ENCODE measurements at places on chromosomes 13 and 19. TPM values are rescaled to one million over a fixed set of nuclear protein-coding genes. Genes with fewer than 3 reads are reported as not detected.
A peak's percentile ranks its signal among the peaks of the same experiment; 100 is the strongest.

The ZNF625 gene
- 7.2 TPM for total RNA-seq

The PTPRH gene
- 0.53 TPM for total RNA-seq

The RBM42 gene
- 113 TPM for total RNA-seq

The PRR36 gene
- total RNA-seq = 0.07 TPM

The MARCHF2 gene
- total RNA-seq = 24.9 TPM

The MAP1S gene
- total RNA-seq = 64.4 TPM

The APOC4 gene
- not detected for total RNA-seq

The ZNF558 gene
- total RNA-seq = 10.9 TPM

The PNMA8A gene
- total RNA-seq = 13.2 TPM

The NCAN gene
- not detected for total RNA-seq

The MZT1 gene
- 20.0 TPM for total RNA-seq

DNA sequence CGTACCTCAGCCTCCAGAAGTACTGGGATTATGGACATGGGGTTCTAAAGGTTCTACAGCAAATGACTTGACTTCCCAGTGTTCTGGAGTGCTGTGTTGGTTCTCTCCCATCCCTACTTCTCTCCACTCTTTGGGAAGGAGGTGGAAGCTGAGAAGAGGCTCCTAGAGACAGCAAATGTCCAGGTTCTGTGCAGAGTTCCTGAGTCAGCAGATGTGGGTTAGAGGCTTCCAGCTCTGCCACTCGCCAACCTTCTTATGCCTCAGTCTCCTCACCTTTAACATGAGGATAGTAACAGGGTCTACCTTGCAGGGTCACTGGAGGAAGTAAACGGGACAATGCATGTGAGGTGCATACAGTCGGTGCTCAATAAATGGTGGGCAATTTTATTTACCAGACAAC, 80.5 kb upstream of the VSTM2B start:
- peaks cover 5% of the 10 kb centered on the region for H3K36me3 ChIP-seq
- H3K27me3 ChIP-seq = peaks cover 1% of the 10 kb centered on the region
- no peak overlapping the region for H3K27ac ChIP-seq
- no peaks in the 10 kb centered on the region for H3K4me1 ChIP-seq
- no peak overlapping the region for H3K4me3 ChIP-seq
- DNase-seq = no peak

DNA sequence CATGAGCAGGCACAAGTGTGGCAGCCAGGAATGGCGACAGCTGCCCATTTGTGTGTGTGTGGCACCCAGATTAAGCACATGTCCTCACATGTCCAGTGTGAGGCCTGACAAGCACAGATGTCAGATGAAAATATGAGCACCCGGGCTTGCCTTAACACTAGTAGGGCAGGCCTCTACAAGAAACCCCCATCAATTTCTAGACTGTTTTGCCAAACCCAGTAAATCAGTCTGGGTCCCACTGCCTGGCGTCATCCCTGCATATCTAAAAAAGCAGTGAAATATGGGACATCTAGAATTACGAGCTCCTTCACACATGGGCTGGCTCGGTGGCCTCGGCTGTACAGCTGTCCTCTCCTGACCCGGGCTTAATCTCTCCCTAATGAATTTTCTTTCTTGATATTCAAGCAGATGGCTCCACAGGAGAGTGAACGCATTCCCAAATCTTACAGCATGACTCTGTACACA, 432.7 kb downstream of the FOXO1 start:
- DNase-seq = no peak
- peaks cover 3% of the 10 kb centered on the region for H3K27me3 ChIP-seq
- H3K36me3 ChIP-seq = no peaks in the 10 kb centered on the region
- H3K4me1 ChIP-seq = no peaks in the 10 kb centered on the region
- no peak overlapping the region for H3K4me3 ChIP-seq
- no peak overlapping the region for H3K27ac ChIP-seq

DNA sequence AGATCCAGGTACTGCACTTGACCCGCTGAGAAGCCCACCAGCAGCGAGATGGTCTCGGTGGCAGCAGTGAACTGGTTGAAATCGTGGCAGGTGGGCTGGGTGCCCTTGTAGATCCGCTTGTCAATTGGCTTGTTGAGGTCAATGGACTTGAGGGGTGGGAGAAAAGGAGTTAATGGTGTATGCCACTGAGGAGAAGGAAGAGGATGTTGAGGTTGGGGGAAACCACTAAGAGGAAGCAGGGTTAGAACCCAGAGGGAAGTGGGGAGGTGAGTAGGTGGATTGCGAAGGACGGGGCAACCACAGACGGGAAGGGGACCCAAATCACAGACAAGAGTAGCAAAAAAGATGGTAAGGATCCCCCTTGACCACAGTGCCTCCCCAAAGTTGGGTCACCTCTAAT, 1.7 kb downstream of the DMWD start:
- H3K4me3 ChIP-seq = peak overlapping the region; percentile 99
- H3K27me3 ChIP-seq = peaks cover 2% of the 10 kb centered on the region
- no peak for DNase-seq

- peak overlapping the region; percentile 97 for H3K4me3 ChIP-seq
- peaks cover 24% of the 10 kb centered on the region for H3K4me1 ChIP-seq
- DNase-seq = no peak
- H3K36me3 ChIP-seq = peaks cover 13% of the 10 kb centered on the region
- H3K27me3 ChIP-seq = peaks cover 6% of the 10 kb centered on the region
- peak overlapping the region; percentile 98 for H3K27ac ChIP-seq
Observed at GRCh38 chr19:7942981-7943443, 454 bp downstream of the TIMM44 start.

DNA sequence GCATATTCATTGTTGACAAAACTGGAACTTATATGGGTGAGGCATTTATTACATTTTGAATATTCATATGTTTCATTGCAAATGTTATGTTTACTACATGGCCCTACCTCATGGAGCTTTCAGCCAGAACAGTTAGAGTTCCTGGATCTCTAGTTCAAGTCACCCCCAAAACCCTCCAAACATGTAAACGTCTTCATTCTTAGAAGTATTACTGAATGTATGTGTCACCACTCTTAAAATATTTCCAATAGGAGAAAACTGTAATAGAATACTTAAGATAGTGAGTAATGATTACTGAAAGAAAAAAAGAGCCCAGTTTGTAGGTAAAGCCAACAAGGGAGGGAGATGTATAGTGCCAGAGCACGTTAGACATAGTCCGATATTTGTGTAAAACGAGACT, 23.5 kb downstream of the URI1 start:
- peak overlapping the region; percentile 77 for H3K27ac ChIP-seq
- peak; percentile 59 for DNase-seq
- H3K36me3 ChIP-seq = peaks cover 5% of the 10 kb centered on the region
- peak overlapping the region; percentile 79 for H3K4me3 ChIP-seq

DNA sequence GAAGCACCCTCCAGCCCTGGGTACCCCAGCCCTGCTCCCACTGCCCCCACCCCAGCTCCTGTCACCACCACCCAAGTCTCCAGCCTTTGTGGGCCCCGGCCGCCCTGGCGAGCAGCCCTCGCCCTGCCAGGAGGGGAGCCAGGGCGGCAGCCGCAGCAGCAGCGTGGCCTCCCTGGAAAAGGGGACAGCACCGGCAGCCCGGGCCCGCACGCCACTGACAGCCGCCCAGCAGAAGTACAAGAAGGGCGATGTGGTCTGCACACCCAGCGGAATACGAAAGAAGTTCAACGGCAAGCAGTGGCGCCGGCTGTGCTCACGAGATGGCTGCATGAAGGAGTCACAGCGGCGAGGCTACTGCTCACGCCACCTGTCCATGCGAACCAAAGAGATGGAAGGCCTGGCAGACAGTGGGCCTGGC, 3.9 kb downstream of the CIC start:
- H3K27me3 ChIP-seq = peaks cover 9% of the 10 kb centered on the region
- H3K4me3 ChIP-seq = no peak overlapping the region
- peaks cover 55% of the 10 kb centered on the region for H3K4me1 ChIP-seq

DNA sequence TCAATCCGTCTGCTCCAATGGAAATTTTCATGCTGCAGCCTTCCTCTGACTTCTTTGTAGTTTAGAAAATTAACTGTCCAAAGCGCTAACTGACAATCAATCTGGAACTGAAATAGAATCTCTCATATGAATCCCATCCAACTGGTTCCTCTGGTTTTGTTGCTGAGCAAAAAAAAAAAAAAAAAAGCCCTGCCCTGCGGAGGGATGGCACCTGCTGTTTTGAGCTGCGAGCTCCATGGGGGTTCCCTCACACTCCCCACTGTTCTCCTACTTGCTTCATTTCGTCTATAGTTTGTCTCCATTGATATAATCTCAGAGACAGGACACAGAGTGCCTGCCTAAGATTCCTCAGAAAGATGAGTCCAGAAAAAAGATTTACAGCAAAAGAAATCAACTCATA, 33.4 kb downstream of the FAAP24 start:
- no peak overlapping the region for H3K4me3 ChIP-seq
- H3K27me3 ChIP-seq = no peaks in the 10 kb centered on the region
- no peak for DNase-seq
- 0 out of 2 replicates have a peak, but pooled peaks cover 5% of the 10 kb centered on the region for H3K36me3 ChIP-seq
- no peaks in the 10 kb centered on the region for H3K4me1 ChIP-seq
- H3K27ac ChIP-seq = no peak overlapping the region

GRCh38 chr13:33109801-33110200, 93.6 kb downstream of the KL start:
- peaks cover 86% of the 10 kb centered on the region for H3K36me3 ChIP-seq
- H3K27me3 ChIP-seq = peaks cover 12% of the 10 kb centered on the region
- peak overlapping the region; percentile 85 for H3K27ac ChIP-seq
- peaks cover 74% of the 10 kb centered on the region for H3K4me1 ChIP-seq

DNA sequence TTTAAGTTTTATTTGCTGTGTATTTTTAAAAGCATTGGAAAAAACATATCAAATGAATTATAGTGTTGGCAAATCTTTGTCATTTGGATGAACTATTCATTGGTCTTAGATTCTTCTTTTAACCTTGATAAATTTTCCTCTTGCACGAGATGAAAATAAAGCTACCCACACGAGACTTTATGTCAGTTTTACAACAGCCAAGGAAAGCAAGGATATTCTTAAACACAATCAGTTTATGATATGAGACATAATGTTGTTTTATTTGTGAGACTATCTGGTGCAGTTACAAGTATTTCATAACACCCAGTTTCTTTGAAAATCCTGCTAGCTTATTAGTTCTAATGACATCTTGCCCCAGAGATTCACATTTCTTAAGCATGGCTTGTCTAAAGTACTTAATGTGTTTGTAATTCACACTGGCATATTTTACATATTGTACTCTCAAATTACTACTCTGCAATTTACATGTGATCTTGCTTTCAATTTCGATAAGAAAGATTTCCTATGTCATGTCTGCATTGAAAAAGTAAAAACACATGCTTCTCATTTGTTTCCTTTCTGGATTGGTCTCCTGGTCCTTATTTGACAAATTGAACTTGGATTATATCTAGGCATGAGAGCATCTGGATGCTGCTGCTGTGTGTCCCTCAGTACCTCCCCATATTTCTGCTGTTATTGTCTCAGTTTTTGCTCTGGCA, 955.5 kb upstream of the PCDH9 start:
- H3K27ac ChIP-seq = no peak overlapping the region
- H3K36me3 ChIP-seq = no peaks in the 10 kb centered on the region
- no peaks in the 10 kb centered on the region for H3K27me3 ChIP-seq
- H3K4me3 ChIP-seq = no peak overlapping the region
- no peaks in the 10 kb centered on the region for H3K4me1 ChIP-seq

DNA sequence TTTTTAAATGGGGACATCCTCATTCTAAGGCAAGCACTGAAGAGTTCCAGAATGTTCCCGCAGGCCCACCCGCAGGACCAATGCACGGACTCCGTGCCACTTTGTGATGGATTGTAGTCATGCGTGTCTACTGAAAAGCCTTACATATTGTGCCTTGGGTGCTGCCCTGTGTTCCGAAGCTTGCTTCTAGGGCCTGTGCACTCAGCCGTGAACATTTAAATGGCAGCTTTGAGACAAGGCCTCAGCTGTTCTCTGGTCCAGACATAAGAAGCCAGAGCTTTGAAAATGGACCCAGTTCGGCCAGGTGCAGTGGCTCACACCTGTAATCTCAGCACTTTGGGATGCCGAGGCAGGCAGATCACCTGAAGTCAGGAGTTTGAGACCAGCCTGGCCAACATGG, 75.3 kb upstream of the CACNA1A start:
- H3K4me1 ChIP-seq = peaks cover 11% of the 10 kb centered on the region
- no peak for DNase-seq
- no peaks in the 10 kb centered on the region for H3K36me3 ChIP-seq
- H3K4me3 ChIP-seq = no peak overlapping the region
- H3K27ac ChIP-seq = no peak overlapping the region

GRCh38 chr13:34591900-34592529, 350.1 kb upstream of the NBEA start:
- H3K4me3 ChIP-seq = no peak overlapping the region
- no peaks in the 10 kb centered on the region for H3K36me3 ChIP-seq
- no peaks in the 10 kb centered on the region for H3K27me3 ChIP-seq
- H3K27ac ChIP-seq = no peak overlapping the region
- no peaks in the 10 kb centered on the region for H3K4me1 ChIP-seq
- DNase-seq = no peak

GRCh38 chr13:106755542-106755941, 187.6 kb upstream of the ARGLU1 start:
- DNase-seq = no peak
- H3K36me3 ChIP-seq = no peaks in the 10 kb centered on the region
- no peaks in the 10 kb centered on the region for H3K4me1 ChIP-seq
- no peak overlapping the region for H3K27ac ChIP-seq
- no peaks in the 10 kb centered on the region for H3K27me3 ChIP-seq

- H3K4me1 ChIP-seq = no peaks in the 10 kb centered on the region
- no peak for DNase-seq
- peaks cover 2% of the 10 kb centered on the region for H3K27me3 ChIP-seq
- no peak overlapping the region for H3K4me3 ChIP-seq
- H3K36me3 ChIP-seq = no peaks in the 10 kb centered on the region
- no peak overlapping the region for H3K27ac ChIP-seq
Observed at GRCh38 chr13:97540696-97541095, 106.7 kb downstream of the RAP2A start.
